ENCODE measurements at places on chromosomes 7 and 10.

DNA sequence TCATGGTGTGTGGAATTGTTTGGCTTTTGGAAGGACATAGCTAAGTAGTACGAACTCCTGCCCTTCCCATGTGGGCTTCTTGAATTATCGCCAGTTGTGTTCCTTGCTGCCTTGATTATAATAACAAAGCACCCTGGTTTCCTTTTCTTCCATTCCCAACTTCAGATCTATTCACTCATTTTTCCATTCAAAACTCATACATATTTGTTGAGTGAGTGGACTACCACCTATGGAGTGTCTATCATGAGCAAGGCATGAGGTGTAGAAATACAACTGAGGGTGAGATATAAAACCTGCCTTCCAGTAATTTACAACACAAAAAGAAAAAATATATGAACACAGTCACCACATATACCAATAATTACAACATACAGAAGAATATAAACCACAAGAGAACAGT is 4.9 kb upstream of the COL17A1 start:
- DNase-seq, result no peak

- DNase-seq, result peak; percentile 35
Measured at GRCh38 chr7:150931199-150931869, 46.8 kb downstream of the KCNH2 start.

GRCh38 chr10:71204746-71205145 is 7.6 kb upstream of the UNC5B start:
- DNase-seq, result no peak

DNA sequence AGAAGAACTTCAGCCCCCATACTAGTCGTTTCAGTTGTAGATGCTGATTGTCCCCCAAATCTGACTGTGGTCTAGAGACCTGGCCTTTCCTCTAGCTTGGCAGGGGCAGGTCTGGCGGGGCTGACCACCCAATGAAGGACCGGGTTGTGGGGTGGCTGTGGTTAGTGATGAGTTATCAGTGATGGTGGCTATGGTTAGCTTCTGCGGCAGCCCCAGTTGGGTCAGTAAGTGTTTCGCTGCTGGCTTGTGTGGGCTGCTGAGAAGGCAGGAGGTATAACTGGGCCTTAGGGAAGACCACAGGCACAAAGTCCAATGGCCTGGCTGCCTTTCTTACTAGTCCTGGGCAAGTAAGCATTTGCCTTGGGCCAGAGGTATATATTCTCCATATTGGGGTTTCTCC is 21.3 kb downstream of the VWA2 start:
- DNase-seq, result no peak

- no peak for DNase-seq
Measured at GRCh38 chr10:69568472-69569395, 4.5 kb downstream of the NEUROG3 start.

GRCh38 chr7:26365077-26365900 is 73.6 kb downstream of the SNX10 start:
- peak; percentile 62 for DNase-seq

Measured in CD8-positive, alpha-beta memory T cell (primary cell).